Naive B cell (primary cell): ENCODE measurements at places on chromosomes 6 and 20. TPM values are rescaled to one million over a fixed set of nuclear protein-coding genes. Genes with fewer than 3 reads are reported as not detected.

- H3K4me1 ChIP-seq = no peaks in the 10 kb centered on the region
- no peak overlapping the region for H3K27ac ChIP-seq
- no peak overlapping the region for H3K4me3 ChIP-seq
- no peaks in the 10 kb centered on the region for H3K27me3 ChIP-seq
- DNase-seq = no peak
Observed at GRCh38 chr20:24502661-24503060, 33.2 kb downstream of the SYNDIG1 start.

DNA sequence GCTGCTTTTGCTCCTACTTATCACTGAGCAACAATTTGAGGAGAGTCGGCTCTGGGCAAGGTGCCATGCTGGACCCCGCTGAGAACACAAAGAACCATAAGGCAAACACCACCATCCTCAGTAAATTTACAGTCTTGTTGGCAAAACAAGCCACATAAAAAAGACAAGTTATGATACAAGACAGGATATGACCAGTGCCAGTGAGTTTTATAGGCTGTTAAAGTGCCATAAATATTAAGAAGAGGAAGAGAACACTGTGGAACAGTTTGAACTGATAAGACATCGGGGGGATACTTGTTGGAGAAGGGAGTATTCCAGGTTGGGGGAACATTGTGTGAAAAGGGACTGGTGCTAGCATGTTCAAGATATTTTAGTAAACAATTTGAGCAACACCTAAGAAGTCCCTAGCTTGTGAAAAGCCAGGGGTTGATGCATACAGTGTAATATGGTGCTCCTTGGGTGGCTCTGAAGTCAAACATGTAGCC lies 25.3 kb upstream of the RIPOR2 start:
- H3K27ac ChIP-seq = peak overlapping the region; percentile 34
- peaks cover 62% of the 10 kb centered on the region for H3K4me1 ChIP-seq
- DNase-seq = no peak
- peaks cover 7% of the 10 kb centered on the region for H3K36me3 ChIP-seq
- no peak overlapping the region for H3K4me3 ChIP-seq

GRCh38 chr6:148971031-148971927 lies 224.4 kb downstream of the UST start:
- H3K36me3 ChIP-seq = peaks cover 16% of the 10 kb centered on the region
- no peaks in the 10 kb centered on the region for H3K27me3 ChIP-seq
- no peak for DNase-seq
- H3K27ac ChIP-seq = peak overlapping the region; percentile 91
- H3K4me3 ChIP-seq = no peak overlapping the region
- peaks cover 20% of the 10 kb centered on the region for H3K4me1 ChIP-seq

DNA sequence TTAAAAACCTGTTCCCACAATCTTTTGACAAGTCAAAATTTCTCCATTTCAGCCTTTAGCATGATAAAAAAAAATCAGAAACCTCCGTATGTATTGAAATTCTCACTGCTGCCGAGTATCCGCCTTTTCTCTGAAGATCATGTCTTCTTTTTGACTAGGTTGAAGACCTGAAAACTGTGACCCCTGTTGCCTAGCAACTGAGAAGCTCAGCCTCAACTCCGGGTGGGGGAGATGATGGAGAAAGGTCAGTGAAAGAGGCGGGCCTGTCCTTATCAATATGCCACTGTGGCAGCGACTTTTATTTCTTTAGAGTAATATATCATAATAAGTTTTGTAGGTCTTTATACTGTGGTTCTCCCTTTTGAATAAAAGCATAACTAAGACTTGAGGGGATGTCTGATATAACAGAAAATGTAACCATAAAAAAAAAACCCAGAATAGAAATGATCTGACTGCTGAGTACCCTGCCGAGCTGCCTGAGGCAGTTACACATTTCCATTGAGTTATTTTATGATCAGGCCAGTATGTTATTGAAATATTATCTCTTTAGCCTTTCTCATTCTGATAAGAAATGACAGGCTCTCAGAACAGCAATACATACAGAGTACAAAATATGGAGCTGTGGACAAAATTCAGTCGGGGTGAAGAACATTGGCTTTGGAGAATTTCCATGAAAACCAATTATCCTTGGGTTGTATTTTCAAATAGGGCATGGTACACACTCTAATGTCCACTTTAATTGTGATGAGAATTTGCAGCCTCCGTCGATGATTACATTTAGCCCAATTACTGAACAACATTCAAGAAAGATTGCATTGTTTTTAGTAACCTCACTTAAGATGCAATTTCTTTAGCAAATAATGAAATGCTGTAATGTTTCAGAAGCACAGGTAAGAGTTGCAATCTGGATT lies 136.7 kb upstream of the EEF1E1 start:
- H3K27me3 ChIP-seq = peaks cover 27% of the 10 kb centered on the region
- no peak for DNase-seq
- H3K27ac ChIP-seq = no peak overlapping the region

The OXT gene
- not detected for polyA plus RNA-seq

The CLVS2 gene
- polyA plus RNA-seq = not detected

The CST4 gene
- not detected for polyA plus RNA-seq

The GHRH gene
- not detected for polyA plus RNA-seq
